ENCODE measurements at places on chromosomes 7 and 10.

DNA sequence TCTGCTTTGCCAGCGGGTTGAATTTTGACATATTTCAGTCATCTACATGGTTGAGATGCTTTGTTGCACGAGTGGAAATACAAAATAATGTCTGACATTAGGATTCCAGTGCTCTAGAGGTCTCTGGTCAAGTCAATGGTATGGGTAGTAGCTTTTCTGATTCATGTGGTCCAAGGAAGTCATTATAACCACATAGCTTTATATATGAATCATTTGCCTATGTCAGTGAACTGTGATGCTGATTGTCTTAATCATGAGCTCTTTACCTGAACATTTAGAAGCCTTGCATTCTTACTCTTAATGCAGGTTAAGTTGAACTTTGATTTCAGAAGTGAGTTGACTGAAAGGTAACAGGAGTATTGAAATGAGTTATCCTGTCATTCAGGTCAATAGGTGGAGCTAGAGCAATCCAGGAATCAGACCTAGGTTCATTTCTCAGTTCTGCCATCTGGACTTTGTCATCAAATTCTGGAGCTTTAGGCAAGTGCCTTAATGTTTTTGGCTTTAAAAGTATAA is 3.3 kb downstream of the MAPK8 start:
- no peak for DNase-seq

DNA sequence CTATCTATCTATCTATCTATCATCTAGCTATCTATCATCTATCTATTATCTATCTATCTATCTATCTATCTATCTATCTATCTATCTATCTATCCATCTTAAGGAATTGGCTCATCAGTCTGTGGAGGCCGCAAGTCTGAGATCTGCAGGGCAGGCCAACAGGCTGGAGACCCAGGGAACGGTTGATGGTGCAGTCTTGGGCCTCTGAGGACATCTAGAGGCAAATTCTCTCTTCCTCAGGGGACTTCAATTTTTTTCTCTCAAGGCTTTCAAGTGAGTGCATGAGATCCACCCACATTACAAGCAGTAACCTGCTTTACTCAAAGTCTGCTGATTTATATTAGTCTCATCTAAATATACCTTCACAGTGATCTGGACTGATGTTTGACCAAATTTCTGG is 197.0 kb downstream of the GLRX3 start:
- no peak for DNase-seq

GRCh38 chr10:117226813-117227451 is 14.0 kb upstream of the SLC18A2 start:
- no peak for DNase-seq

GRCh38 chr10:35885076-35885475 is 243.0 kb upstream of the FZD8 start:
- DNase-seq = no peak

DNA sequence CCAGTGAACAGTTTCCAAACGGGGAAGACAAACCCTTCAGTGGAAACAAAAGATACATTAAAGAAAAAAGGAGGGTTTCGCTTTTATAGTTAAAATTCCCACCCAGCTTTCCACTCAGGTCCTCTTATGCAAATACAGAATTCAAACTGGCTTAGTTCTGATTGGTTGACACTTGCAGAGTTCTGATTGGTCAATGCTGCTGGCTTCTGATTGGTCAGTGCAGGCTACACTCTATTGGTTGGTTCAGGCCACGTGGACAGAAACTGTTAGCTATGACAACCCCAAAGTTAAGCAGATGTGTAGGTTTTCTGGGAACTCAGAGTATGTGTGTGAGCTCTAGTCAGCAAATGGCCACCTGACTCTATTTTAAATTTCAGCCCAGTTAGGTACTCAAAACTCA is 80.0 kb downstream of the FBXL13 start:
- DNase-seq = no peak

DNA sequence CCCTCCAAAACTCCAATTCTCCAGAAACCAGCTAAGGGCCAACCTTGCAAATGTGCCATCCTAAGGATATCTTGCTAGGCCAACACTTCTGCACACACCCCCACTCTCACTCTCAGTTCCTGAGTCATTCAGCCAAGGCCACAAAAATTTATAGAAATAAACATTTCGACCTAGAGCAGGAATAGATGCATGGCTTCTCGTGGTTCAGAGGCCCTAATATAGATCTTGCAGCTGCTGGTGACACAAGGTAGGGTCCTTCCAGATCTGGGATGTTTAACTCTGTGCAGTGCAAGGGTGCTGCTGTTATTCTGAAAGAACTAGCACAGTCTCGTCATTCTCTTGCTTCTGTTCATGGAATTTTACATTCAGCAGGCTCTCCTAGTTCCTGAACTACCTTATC is 369.3 kb downstream of the CALN1 start:
- no peak for DNase-seq

DNA sequence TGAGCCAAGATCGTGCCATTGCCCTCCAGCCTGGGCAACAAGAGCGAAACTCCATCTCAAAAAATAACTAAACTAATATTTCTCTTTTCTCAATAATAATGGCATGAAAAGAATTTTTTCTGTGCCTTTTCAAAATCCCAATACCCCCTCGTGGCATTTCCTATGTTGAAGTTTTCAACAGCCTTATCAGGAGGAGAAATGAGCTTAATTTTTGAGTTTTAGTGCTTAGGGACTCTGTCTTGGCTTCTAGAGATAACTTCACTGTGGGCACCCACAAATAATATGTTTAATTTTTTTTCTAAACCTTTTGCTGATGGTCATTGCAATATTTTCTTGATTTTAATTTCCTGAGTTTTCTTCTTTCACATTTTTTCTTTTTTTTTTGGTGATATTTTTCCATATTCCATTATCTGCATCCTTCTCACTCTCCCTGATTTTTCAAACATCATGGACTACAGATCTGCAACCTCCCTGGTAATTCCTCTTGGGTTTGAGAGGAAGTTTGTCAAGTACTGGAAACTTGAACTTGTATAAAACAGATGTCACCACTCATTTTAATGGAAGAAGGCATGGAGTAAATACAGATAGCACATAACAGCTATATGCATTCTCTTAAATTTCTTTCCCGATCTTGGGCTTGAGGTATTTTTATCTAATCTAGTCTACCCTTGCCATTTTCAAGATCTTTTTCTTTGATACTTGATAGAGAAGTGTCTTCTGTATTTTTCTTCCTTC is 84.0 kb downstream of the KAT6B start:
- DNase-seq = no peak

DNA sequence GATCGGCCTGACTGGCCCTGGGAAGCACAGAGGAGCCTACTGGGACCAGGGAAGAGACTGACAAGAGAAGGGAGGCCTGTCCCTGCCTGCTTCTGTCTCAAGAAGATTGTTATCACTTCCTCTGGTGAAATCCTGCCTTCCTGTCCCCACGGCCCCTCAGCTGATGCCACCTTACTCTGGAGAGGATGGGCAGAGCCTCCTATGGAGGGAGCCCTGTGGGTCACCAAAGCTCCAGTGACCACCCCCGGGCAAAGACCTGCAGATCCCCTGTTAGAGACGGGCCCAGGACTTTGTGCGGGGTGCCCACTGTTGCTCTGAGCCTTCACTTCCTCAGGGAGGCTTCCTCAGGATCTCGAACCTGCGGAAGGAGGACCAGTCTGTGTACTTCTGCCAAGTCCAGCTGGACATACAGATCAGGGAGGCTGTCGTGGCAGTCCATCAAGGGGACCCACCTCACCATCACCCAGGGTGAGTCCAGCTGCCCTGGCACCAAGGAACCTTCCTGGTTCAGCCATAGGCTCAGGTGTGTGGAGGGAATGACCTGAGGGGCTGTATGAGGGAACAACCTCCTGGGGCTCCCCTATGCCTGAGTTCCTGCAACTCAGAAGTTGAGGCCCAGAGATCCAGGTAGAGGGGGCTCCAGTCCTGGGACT is 1.4 kb upstream of the PILRB start:
- no peak for DNase-seq

- DNase-seq = peak; percentile 34
These were observed 21.5 kb downstream of the POLL start for GRCh38 chr10:101566333-101567164.

- DNase-seq = no peak
These were observed 1.0 kb upstream of the NPFFR1 start for GRCh38 chr10:70284542-70285475.

Measured in NCI-H510A treated with DMSO at 0.1 percent for 48 hours (cell line).